NCI-H187 (cell line): ENCODE measurements at places on chromosomes 6 and 20.

- DNase-seq = no peak
These were observed 1.5 kb downstream of the CENPQ start for GRCh38 chr6:49464691-49465090.

GRCh38 chr6:2876210-2877056 is 26.7 kb downstream of the SERPINB9 start:
- DNase-seq = no peak

DNA sequence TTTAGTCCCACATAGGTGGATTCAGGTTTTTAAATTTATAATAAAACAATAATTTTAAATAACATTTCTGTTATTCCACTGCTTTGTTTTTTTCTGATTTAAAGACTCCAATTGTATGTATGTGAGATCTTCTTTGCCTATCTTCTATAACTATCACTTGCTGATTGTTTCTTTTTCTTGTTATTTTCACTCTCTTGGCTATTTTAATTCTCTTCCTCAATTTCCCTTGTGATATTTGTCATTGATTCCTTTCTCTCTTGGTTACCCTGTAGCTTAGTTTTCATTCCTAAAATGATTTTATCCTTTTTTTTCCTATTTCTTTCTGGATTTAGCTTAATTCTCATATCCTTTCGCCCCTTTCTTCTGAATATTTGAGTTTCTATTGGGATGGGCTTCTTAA is 227.3 kb upstream of the TENT5A start:
- no peak for DNase-seq

DNA sequence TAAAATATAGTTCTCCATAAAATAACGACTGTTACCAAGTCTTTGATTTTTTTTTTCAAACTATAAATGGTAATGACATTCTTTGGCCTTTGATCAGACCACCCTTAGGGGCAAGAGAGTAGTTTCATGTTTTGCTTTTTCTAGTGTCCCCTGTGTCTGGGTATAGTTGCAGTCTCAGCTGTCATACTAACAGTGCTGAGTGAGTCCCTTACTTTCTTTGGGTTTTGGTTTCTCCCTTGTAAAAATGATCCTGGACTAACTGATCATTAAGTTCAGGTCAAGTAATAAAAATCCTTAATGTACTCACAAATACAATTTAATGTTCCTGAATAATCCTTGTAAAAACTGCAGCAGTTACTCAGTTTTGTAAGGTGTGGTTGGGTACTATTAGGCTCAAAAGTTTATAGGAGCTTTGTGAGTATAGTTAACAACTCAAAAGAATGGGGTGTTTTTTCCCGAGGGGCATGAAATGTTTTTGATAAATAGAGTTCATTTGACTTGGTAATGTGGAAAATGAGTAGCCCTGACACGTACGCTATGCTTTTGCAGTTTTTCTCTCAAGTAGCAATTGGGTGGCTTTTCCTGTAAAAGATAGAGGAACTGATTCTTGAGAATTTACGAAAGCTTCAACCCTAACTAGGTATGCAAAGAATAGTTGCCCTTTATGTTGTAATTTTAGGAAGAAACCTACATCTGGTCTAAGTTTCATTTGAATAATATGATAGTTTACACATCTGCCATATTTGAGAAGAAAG is 6.2 kb downstream of the PTPN1 start:
- DNase-seq = no peak

- DNase-seq = no peak
These were observed 4.4 kb upstream of the MUC21 start for GRCh38 chr6:30979141-30979540.

- DNase-seq = no peak
These were observed 882.8 kb downstream of the TBC1D32 start for GRCh38 chr6:120451508-120451907.

GRCh38 chr6:98847779-98848538 is 13.6 kb downstream of the POU3F2 start:
- DNase-seq = no peak

GRCh38 chr6:47727391-47727790 is 29.0 kb downstream of the ADGRF4 start:
- DNase-seq = no peak

GRCh38 chr6:155519176-155519738 is 63.6 kb upstream of the NOX3 start:
- no peak for DNase-seq

GRCh38 chr20:58538752-58539151 is 23.6 kb upstream of the APCDD1L start:
- no peak for DNase-seq

DNA sequence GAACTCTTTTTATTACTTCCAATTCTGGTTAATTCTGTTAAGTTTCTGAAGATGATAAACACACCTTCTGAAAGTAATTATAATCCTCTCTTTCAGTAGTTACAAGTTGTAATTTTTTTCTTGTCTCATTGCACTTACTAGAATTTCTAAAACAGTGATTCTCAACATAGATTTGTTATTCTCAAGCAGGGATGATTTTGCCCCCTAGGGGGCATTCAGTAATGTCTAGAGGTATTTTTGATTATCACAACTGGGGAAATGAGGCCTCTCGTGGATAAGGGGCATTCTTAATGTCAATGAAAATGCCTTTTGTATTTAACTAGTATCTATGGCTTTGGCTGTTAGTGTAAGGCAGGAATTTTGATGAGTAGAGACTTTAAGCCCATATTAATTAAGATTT is 39.4 kb upstream of the MAFB start:
- no peak for DNase-seq

DNA sequence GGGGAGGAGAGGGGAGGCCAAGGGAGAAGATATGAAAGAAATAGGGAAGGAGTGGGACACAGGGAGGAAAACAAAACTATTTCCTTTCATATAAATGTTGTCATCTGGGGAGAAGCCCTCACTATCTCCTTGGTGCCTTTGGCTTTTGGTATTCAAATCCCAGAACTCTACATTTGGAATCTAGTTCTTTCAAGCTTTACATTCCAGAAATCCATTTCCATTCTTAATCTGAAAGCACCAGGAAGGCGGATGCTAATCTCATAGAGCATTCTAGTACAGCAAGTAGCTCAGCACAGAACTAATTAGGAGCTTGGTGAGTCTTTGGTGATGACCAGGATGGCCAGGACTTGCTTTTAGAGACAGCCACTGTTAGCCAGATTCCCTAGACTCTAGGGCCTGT is 177.9 kb downstream of the KIF16B start:
- DNase-seq = no peak

DNA sequence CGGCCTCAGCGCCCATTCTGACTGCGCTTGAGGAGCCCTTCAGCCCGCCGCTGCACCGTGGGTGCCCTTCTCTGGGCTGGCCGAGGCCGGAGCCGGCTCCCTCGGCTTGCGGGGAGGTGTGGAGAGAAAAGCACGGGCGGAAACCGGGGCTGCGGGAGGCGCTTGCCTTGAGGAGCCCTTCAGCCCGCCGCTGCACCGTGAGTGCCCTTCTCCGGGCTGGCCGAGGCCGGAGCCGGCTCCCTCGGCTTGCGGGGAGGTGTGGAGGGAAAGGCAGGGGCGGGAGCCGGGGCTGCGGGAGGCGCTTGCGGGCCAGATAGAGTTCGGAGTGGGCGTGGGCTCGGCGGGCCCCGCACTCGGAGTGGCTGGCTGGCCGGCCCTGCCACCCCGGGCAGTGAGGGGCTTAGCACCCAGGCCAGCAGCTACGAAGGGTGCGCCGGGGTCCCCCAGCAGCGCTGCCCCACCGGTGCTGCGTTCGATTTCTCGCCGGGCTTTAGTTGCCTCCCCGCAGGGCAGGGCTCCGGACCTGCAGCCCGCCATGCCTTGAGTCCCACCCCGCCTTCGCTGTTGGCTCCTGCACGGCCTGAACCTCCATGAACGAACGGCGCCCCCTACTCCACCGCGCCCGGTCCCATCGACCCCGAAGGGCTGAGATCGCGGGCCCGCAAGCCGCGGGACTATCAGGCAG is 45.7 kb upstream of the MCUR1 start:
- DNase-seq = no peak

DNA sequence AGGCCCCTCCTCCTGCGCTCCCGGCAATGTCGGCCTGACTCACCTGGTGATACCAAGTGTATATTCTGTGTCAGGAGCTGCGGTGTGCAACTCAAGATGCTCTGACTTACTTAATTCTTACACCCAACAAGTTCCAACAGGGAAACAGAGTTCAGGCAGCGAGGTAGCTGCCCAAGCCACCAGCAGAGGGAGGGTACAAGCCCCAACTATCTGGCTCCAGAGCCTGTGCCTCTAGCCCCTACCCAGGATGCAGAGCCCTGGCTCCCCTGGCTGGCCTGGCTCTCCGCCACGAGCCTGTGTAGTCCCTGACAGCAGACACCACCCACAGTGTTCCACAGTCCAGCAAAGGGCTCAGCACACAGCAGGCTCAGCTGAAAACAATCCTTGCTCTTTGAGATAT is 34.9 kb downstream of the C20orf203 start:
- DNase-seq = no peak

GRCh38 chr6:5851261-5851757 is 155.4 kb downstream of the NRN1 start:
- DNase-seq = no peak

GRCh38 chr20:18019068-18019467 is 38.6 kb downstream of the OVOL2 start:
- no peak for DNase-seq

DNA sequence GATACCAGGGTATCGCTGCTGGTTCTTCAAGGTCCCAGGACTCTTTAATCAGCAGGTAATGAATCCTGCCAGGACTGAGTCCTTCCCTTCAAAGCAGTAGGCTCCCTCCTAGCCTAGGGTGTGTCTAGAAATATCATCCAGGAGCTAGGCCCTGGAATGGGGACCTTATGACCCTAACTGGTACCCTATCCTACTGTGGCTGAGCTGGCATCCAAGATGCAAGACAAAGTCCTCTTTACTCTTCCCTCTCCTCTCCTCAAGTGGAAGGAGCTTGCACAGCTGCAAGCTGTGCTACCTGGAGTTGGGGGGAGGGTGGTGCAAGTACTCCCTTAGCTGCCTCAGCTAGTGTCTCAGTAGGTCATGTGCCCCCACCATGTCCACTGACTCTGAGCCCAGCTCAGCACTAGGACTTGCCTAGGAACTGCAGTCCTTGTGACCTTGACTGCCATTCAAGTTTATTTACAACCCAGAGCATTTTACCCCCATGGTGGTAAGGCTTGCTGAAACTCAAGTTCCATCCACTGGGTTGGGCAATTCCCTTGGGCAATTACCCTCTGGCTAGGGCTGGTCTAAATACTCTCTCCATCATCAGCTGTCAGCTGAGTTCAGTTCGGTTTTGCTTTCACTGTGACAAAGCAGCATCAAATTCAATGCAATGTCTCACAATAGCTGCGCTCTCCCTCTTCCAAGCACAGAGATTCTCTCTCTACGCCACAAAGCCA is 48.4 kb upstream of the TOP1 start:
- DNase-seq = no peak

DNA sequence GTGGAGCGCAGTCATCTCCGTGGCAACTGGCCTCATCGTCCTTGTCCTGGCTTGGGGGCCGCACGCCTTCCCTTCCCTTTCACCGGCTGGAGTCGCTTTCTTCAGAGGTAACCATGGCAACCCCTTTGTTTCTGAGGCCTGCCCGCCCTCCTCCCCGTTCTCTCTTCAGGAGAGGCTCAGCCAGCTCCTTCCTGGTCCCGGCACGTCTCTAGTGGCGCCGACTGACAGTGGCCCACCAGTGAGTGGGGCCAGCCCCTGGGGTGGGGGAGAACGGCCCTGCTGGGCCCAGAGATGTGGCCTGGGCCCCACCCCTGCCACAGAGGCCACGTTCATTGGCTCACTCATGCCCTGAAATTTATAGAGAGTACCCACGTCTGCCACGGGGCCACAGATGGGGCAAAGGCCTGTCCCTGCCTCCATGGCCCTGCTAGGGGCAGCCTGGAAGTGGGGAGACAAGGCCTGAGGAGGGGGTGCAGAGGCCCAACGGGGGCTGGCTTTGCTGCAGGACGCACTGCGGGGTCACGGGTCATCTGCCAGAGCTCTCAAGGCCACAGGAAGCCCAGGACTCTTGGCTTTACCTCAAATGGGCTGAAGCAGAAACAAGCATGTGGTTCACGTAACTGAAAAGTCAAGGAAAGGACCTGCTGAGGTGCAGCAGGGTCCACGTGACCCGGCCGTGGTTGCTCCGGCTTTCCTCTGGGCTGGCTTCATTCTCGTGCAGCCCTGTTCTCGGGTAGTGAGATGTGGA is 1.4 kb upstream of the OSBPL2 start:
- no peak for DNase-seq

DNA sequence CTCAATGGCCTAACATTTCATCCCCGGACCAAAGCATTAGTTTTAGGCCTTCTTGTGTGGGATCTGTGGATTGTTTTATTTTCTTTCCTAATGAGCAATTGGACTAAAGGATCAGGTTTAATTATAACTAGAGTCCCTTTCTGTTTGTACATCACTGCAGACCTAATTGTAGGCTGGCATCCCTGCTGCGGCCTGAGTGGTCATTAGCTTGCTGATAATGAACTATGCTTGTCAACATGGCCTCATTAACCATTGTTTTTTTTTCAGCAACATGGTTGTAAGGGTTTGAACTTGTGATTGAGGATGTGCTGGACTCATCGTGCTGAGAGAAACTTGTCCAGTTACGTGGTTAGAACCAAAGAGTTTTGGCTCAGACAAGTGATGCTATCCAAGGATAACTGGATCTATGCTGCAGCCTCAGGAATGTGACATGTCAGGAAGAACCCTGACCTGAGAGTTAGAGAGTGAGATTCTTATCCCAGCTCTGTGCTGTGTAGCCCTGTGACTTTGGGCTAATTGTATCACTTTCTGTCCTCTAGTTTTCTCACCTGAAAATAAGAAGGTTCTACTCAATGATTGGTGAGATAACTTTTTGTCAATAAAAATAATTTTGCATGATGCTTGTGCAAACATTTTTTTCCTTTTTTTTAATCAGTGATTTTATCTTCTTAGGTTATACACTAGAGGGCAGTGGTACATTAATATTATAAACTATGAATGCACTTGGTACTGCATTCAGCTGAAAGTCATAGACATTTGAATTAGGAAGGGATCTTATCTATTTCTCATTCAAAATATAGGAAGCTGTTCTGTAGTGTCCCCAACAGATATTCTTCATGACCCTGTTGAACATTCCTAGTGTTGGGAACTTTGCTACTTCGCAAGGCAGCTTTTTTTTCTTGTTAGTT is 140.9 kb downstream of the RNF144B start:
- DNase-seq = no peak

DNA sequence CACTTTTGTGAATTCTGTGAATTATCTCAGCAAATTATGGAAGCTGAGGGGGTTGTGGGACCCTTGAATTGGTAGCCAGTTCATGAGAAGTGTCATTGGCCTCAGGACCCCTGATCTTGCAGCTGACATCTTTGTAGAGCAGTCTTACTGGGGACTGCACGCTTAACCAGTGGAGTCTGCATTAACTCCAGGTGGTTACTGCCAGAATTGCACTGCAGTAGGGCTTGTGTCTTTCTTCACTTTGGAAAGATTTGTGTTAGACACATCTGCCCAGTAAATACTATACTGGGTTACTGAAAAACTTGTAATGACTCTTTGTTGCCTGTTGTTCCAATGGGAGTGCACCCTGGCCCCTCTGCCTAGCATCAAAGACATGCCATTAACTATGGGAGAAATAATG is 21.2 kb upstream of the CDKN1A start:
- DNase-seq = no peak
